Stimulated activated CD4-positive, alpha-beta T cell treated with anti-CD3 and anti-CD28 coated beads, Interleukin-4, amount 100 ng/mL, for 1 hour (primary cell): ENCODE measurements at places on chromosomes 11 and 22.

- DNase-seq, result no peak
Measured at GRCh38 chr11:12618743-12619540, 55.3 kb upstream of the TEAD1 start.

DNA sequence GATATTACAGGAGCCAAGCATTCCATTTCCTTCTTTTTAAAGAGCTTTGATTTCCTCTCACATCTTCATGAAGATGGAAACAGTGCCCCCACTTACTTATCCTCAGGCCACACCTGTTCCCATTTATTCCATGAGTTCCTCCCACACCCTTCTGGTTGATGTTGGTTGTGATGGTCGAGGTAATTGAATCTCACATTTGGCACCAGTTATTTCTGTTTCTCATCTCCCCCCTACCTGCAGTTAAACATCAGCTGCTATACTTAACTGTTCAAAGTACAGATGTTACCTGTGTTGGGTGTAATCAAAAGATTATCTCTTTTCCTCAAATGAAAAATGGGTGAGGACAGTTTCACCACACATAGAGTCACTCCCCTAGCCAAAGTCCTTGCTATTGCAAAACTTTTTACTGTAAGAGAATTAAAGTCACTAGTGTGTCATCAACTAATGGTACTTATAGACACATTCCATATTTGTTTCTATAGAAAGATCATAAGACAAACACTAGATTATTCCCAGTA, 1.9 kb downstream of the TMEM45B start:
- DNase-seq, result no peak

DNA sequence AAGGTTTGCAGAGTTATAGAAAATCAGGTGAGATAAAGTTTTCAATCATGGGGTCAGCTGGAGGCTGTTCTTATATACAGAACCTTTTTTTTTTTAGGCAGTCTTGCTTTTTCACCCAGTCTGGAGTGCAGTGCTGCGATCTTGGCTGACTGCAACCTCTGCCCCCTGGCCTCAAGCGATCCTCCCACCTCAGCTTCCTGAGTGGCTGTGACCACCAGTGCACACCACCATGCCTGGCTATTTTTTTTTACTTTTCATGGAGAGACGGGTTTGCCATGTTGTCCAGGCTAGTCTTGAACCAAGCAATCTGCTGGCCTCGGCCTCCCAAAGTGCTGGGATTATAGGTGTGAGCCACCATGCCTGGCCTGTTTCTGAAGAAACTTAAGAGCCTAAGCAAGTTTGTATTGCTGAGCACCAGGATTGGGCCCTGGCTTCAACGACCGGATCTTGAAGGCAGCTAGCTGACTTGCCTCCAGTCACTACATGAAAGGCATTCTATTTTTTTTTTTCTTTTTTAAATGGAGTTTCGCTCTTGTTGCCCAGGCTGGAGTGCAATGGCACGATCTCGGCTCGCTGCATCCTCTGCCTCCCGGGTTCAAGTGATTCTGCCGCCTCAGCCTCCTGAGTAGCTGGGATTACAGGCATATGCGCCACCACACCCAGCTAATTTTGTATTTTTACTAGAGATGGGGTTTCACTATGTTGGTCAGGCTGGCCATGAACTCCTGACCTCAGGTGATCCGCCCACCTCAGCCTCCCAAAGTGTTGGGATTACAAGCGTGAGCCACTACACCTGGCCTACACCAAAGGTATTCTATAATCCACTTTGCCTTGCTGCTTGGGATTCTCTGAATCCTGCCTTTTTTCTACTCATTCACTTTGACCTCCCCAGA, 7.6 kb downstream of the XBP1 start:
- DNase-seq, result no peak

DNA sequence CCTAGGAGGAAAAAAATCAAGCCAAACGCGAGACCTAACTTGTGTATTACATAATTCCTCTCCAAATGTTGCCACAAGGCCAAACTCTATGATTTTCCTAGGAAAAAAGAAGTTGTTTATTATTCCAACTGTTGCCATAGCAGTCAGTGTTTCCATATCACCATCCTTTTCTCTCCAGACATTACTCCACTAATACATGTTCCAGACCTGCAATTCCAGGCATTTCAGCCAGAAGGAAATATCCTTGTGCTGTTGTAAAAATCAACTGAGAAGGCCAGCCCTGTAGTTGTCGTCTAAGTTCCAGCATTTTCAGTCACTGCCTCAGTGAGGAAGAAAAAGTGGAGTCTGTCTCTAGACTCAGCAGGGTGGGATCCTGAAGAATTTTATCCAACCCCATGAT, 33.1 kb upstream of the PAMR1 start:
- DNase-seq, result no peak

- DNase-seq, result no peak
Measured at GRCh38 chr11:132231656-132232347, 861.4 kb downstream of the NTM start.

DNA sequence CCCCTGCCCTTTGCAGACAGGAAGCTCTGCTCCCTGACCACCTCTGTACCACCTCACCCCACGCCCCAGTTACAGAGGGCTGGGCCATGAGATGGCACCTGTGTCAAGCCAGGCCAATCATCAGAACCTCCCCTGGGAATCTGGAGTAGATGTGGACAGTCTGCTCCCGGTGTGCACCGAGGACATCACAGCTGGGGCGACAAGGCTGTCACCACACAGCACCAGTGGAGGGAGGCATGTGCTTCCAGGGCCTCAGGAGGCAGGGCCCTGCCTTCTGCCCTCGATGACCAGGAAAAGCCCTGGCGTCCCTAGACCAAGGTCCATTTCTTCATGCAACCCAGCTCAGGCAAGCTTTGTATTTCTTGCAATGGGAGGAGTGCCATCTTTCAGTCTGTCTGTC, 309.5 kb downstream of the CTTN start:
- DNase-seq, result no peak

GRCh38 chr11:34075178-34075820, 23.8 kb downstream of the CAPRIN1 start:
- no peak for DNase-seq
